ENCODE measurements at places on chromosomes 16 and 17.

GRCh38 chr17:5942687-5943086 lies 127.5 kb upstream of the WSCD1 start:
- DNase-seq, result no peak

- no peak for DNase-seq
Measured at GRCh38 chr17:40281663-40282062, 6.0 kb upstream of the CDC6 start.

DNA sequence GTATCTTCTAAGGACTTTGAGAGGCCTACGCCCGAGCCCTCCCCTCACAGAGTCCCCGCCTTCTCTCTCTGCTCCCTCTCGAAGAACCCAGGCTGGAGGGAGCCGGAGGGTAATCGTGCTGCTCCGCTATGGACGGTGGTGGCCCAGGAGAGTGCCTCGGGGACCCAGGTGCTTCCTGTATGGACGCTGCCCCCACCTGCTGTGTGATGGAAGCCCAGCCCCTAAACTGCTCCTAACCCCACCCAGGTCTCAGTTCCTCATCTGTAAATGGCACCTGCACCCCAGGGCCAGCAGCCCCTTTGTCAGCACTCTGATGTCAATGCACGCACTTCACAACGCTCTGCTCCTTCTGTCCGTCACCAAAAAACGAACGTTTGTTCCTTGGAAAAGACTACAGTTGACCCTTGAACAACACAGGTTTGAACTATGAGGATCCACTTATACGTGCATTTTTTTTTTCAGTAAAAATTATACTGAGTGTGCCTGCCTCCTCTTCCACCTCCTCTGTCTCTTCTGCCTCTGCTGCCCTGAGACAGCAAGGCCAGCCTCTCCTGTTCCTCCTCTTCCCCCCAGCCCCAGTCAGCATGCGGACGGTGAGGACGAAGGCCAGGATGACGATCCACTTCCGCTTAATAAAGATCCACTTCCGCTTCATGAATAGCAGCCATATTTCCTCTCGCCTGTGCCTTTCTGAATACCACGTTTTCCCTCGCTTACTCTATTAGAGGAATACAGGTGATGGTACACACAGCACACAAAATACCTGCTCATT lies 118.3 kb downstream of the BANP start:
- DNase-seq, result no peak

GRCh38 chr16:89660146-89660545 lies 2.5 kb downstream of the SPATA33 start:
- no peak for DNase-seq

- no peak for DNase-seq
Measured at GRCh38 chr16:73879621-73880020, 417.0 kb upstream of the PSMD7 start.

GRCh38 chr16:86924537-86924936 lies 346.2 kb downstream of the FOXL1 start:
- DNase-seq, result no peak
